Activated T-cell treated with anti-CD3 and anti-CD28 coated beads, Interleukin-2, amount 50 U/mL, for 72 hours (primary cell): ENCODE measurements at places on chromosomes 5 and 9. TPM values are rescaled to one million over a fixed set of nuclear protein-coding genes. Genes with fewer than 3 reads are reported as not detected.

GRCh38 chr9:94976077-94976476 lies 249.6 kb downstream of the AOPEP start:
- no peak for DNase-seq

- no peak for DNase-seq
Measured at GRCh38 chr5:72733810-72734209, 82.7 kb upstream of the TNPO1 start.

GRCh38 chr9:129250786-129251185 lies 72.7 kb upstream of the IER5L start:
- no peak for DNase-seq

DNA sequence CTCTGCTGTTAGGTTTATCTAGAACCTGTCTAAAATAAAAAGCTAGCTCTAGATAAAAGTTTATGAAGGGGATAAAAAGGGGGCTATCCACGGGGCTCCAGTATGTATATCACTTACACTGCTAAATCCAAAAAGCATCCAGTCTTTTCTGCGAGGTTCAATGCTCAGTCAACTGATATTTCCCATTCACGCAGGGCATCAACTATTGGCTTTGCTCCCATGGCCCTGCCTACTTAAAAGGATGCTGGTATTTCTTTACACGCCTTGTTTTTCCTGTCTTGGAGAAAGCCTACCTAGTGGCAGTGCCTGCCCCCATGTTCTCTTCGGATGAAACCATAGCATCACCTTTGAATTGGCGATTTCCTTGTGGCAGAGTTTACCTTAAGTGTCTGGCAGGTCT lies 8.1 kb downstream of the SPRY4 start:
- DNase-seq: no peak

DNA sequence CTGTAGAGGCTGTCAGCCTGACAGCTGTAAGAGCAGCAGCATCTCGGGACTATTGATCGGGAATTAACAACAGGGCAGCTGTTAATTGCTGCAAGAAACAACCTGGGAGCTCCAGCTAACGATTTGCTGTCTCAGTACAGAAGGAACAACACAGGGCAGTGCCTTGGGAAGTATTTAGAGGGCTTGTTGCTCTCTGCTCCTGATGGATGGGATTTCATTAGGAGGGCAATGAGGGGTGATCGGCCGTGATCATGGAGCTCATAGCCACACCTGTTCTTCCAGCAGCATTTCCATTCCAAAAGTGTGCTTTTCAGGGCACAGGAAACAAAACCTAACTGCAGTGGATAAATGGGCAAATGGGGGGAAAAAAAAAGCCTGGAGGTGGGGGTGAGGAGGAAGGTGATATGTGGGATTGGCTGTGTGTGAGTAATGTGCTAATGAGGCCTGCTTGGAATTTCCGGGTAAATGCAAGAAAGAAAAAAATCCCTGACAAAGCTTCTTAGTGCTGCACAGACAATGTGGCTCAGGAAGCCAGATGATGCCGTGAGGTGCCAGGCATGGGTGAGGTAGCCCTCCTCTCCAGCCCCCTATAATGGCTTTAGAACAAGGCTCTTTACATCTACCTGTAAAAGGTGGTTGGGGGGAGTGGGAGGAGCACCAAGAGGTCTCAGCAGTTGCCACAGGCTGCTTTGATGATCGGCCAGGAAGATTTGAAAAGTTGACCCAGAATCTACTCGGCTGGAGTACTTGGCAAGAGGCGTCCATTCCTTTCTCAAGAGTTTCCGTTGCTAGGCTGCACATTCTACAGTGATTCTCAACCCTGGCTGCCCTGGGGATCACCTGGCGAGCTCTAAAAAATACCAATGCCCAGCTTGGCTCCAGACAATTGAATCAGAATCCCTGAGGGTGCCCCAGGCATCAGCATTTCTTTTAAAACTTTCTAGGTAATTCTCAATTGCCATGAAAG lies 139.5 kb upstream of the KLF9 start:
- no peak for DNase-seq

DNA sequence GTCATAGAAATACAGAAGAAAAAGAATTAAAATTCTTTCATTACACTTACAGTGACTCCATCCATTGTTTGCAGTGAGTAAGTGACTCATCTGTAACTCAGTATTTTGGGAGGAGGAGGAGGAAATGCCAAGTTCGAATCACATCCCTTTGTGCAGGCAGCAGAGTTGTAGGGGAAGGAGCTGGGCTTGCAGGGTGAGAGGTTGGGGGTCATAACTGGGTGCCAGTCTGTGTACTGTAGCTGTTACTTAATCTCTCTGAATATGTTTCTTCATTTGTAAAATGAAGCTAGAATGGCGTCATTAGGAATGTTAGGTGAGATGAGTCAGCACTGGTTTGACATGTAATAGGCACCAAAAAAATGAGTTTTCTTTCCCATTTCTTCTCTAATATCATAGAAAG lies 235.7 kb upstream of the ADAMTSL1 start:
- no peak for DNase-seq

DNA sequence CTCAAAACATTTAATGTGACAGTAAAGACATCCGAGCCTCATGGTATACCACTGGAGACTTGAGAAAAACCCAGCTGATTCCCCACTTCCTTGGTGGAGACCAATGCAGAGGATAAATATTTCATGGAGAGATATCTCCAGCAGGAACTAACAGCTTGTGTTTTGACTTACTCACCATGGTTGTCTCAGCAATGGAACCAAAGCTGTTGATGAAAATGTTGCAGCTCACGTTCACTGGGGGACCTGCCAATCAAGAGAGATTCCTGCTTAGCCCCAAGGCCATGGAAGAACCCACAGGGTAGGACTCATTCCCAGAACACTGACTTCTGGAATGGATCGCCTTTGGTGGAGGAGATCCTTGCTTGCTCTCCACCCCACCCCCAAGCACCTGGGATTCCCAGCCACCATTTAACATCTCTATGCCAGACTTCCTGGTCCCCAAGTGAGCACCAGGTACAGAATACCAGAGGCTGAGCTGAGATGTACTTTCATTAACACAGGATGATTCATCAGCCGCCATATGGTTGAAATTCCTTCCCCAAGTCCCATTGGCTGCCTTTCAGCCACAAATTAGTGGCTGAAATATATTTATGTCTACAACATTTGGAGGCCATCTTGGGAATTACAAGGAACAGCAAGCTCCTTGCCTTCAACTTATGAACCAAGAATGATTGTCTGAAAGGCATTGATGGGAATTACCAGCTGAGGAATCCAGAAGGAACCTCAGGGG lies 37.9 kb downstream of the GLRA1 start:
- DNase-seq: no peak

DNA sequence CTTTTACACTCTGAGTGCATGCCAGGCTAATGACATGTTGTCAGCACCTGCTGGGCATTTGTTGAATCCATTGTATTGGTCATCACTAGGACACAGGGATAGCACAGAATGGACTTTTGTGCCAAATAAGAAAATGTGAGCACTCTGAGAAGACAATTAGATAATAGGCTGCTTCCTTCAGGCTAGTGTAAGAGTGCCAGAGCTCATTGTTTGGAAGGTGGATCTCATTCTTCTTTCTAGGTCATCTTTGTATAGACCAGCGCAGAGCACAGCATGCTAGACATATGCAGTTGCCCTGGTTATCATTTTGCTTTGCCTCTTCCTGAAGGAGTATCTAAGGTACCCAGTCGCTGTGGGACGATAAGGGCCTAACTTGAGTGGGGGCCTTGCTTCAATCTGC lies 493.4 kb upstream of the COX7C start:
- DNase-seq: no peak

- no peak for DNase-seq
Measured at GRCh38 chr9:129875687-129876395, 40.6 kb downstream of the USP20 start.

Gene PCDHGA5
- not detected for total RNA-seq

Gene TEX48
- 1.4 TPM for total RNA-seq

Gene SLC12A2
- 25.6 TPM for total RNA-seq
